Epithelial cell of prostate (primary cell): ENCODE measurements at places on chromosomes 3 and 15.
A peak's percentile ranks its signal among the peaks of the same experiment; 100 is the strongest.

- DNase-seq: no peak
These were observed 159.8 kb downstream of the WNT5A start for GRCh38 chr3:55327131-55327920.

- no peak for DNase-seq
These were observed 154.0 kb upstream of the CTDSPL start for GRCh38 chr3:37707428-37708372.

GRCh38 chr15:80152180-80152895, 461 bp upstream of the FAH start:
- peak; percentile 64 for DNase-seq

- no peak for DNase-seq
These were observed 992.2 kb downstream of the DIPK2A start for GRCh38 chr3:144963810-144964209.

DNA sequence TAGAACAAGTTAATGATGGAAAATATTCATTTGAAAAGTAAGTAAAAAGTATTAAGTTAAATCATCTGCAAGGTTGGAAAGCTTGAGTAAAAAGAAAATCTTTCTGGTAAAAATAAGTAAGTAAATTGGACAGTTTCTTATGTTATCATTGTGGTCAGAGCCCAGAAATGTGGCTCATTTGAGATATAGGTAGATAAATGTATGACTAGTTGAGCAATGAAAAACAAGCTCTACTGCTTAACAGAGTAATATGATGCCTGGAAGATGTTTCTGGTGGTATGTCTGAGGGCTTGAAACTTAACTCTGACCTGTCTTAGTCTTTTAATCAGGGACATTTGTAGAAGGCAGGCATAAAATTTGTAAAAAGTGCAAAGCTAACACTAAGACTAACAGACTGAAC, 444.0 kb downstream of the MFSD1 start:
- no peak for DNase-seq

DNA sequence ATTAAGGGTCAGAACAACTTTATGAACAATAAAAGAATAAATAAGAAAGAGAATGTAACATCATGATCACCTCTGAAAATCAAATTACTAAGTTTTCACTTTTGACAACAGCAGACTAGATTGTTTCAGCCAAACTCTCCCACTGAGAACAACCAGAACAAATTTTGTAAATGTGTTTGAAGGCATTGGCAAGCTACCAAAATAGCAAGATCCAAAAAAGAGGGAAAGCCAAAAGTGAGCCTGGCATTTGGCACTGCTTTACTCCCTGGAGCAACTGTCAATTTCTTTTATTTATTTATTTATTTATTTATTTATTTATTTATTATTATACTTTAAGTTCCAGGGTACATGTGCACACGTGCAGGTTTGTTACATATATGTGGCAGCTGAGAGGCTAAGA, 67.2 kb downstream of the CFAP44 start:
- no peak for DNase-seq

DNA sequence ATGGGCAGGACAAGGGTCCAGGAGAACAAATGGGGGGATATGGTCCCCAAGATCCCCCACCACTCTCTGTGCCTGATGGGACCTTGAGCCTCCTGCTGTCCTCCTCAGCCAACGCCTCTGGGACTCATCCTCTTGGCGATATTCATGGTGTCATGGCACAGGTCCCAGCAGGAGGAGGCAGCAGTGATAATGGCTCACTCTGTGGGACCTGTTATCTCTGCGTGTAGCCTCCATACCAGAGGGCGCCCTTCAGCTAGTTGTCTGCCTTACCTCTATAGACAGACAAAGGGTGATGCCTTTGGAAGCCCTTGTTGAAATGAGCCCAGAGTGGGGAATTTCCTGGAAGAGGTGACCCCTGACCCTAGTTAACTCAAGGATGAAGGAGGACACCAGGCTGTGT, 7.4 kb downstream of the ZBTB47 start:
- DNase-seq: no peak
